Karpas-422 (cell line): ENCODE measurements at places on chromosomes 11 and 22.

DNA sequence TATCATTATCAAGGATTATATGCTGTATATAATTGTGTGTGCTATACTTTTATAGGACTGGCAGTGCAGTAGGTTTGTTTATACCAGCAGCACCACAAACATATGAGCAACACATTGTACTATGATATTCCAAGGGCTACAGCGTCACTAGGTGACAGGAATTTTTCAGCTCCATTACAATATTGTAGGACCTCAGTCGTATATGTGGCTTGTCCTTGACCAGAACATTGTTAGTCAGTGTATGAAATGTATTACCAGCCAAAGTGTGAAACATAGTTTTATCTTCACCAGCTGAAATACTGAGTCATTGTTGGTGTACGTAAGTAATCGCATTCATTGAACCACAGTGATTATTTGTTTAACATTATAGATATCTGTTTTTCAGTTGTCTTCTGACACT is 20.4 kb downstream of the JHY start:
- DNase-seq: no peak

DNA sequence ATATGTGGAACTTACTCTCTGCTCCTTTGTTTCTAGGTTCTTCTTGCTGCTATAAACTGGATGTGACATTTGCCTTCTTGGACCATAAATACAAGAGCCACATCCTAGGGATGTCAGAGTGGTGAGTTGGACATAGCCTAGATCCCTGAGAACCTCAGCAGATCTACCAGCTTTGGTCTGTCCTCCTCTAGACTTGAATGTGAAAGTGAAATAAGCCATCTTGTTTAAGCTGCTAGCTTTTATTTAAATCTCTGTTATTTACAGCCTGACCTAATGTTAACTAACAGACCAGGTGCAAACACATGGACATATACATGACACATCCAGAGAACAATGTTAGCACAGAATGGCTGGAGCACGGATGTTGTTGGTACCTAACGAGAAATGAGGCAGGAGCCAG is 36.0 kb downstream of the SLN start:
- DNase-seq: no peak

DNA sequence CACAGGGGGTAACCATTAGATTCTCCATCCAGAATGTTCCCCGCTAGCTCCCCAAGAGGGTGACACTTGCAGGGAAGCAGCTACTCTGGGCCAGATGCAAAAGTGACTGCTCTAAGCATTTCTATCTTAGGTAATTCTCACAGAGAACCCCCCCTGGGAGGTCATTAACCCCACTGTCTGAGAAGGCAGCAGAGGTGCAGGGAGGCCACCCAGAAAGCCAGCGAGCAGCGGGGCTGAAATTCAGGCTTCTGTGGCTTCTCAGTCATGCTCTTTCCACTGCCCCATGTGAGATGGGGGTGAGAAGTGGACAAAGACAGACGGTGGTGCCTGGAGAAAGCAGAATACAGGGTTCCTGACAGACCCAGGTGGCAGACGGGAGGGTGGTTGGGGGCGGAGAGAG is 114.4 kb upstream of the ASPHD2 start:
- DNase-seq: peak; percentile 70

GRCh38 chr11:119854521-119854920 is 125.5 kb upstream of the NECTIN1 start:
- DNase-seq: no peak

- DNase-seq: no peak
These were observed 45.8 kb downstream of the SCGB1A1 start for GRCh38 chr11:62464655-62465054.

GRCh38 chr11:91761406-91762025 is 463.1 kb upstream of the FAT3 start:
- no peak for DNase-seq

GRCh38 chr22:44047891-44048301 is 23.8 kb downstream of the PARVB start:
- no peak for DNase-seq

DNA sequence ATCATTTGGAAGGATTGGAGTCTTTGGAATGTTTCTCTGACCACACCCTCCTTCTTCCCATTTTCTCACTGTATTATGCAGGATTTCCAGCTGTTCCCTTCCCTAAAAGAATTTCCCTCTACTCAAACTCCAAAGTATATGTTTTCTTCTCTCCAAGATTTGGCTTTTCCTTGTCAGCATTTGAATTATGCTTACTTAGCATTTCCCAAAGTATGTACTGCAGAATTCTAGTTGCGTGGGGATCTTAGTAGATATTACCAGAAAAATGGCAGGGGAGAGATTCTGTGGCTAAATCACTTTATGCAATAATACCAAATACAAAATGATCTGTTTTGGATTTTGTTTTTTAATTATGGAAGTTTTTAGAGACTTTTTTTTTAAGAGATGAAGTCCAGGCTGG is 142.3 kb downstream of the OR4C45 start:
- no peak for DNase-seq

DNA sequence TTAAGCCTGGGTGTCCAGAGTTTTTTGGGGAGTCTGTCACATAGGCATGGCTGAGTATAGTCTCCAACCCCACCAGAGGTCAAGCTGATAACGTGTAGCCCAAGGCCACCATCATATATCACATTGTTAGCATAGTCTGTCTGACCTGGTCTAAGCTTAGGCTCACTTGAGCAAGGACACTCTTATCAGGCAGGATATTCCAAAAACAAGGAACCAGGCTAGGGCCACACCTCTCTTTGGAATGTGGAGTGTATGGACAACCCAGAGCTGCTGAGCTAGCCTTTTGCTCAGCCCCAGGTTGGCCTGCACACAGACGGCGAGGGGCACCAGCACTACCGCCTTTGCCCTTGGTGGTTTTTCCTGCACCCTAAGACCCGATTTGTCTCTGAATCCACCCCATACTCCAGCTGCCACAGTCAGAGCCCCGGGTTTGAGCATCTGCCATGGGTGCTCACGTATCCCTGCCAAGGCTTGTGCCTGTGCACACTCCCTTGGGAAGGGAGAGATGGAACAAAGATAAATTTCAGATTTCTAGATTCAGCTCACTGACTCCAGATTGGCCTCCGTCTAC is 7.2 kb downstream of the SNAP29 start:
- DNase-seq: no peak

DNA sequence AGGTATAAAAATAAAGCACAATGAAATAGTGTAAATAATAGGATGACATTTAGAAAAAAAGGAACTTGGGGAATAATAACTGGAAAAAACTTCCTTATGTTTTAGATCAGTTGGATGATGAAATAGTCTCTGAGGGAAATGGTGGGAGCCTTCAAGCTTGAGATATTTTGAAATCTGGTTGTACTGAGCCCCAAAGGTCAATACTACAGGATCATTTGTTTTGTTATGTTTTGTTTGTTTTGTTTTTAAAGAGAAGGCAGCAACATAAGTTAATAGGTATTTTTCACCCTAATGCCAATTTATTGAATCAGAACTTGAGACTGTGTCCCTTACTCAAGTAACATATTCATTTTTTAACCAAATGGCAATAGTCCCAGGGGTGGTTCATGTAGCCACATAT is 393.1 kb downstream of the ETS1 start:
- no peak for DNase-seq

GRCh38 chr11:2664791-2665525 is 34.8 kb downstream of the KCNQ1OT1 start:
- no peak for DNase-seq

GRCh38 chr11:101661559-101661958 is 77.8 kb upstream of the TRPC6 start:
- DNase-seq: no peak

DNA sequence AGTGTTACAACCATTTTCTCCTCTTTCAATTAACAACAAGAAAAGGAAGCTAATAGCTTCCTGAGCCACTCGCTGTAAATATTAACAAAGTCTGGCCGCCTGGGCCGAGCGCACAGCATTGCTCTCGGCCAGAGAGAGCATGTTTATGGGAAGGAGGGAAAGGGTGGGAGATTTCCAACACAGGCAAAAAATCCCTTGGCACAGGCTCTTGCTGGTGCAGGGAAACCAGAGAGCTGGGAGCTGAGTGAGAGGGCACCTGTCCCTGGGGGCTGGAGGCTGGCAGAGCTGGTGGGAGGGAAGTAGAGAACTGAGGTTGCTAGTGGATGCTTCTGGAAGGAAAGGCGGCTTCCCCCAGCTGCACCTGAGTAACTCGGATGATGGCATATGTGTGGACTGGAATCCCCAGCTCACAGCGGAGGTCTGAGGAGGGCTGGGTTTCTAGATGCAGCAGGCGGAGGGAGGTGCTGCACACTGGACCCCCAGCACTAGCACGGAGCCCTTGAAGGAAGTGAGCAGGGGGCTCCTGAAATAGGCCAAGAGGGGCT is 59.6 kb downstream of the FLRT1 start:
- no peak for DNase-seq

DNA sequence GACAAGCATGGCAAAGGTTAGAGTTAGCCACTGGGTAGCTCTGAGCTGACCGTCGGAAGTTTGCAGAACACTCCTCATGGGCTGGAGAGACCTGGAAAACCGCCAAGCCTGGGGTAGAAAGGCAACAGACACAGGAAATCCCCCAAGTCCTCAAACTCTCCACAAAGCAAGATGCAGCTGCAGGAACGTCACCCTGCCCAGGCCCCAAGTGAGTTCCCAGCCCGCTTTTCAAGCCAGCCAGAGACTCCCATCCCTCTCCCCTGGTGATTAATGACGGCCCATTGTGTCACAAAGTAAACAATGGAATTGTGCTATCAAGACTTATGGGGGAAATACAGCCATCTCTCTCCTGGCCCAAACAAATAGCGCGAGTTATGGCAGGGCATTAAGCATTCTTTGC is 633.0 kb downstream of the TBC1D22A start:
- no peak for DNase-seq

- DNase-seq: no peak
These were observed 7.6 kb downstream of the NECTIN1 start for GRCh38 chr11:119721129-119722120.

- DNase-seq: no peak
These were observed 15.8 kb upstream of the NUP160 start for GRCh38 chr11:47863898-47864430.

- DNase-seq: no peak
These were observed 45.4 kb downstream of the METTL15 start for GRCh38 chr11:28153586-28153985.

DNA sequence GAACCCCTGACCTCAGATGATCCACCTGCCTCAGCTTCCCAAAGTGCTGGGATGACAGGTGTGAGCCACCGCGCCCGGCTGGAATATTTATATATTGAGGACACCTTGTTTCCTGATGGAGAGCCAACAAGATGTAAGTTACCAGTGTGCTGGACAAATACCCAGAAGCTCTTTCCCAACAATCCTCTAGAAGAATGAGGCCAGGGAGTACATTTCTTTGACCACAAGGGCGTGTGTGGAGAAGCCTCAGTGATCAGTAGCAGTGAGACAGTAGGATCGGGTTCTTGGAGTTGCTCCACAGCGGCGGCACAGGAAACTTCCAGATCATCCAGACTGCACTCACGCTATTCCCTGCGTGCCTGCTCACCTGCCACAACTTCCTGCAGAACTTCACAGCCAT is 10.3 kb upstream of the POLA2 start:
- no peak for DNase-seq

- no peak for DNase-seq
These were observed 145.2 kb downstream of the AASDHPPT start for GRCh38 chr11:106222626-106223025.

DNA sequence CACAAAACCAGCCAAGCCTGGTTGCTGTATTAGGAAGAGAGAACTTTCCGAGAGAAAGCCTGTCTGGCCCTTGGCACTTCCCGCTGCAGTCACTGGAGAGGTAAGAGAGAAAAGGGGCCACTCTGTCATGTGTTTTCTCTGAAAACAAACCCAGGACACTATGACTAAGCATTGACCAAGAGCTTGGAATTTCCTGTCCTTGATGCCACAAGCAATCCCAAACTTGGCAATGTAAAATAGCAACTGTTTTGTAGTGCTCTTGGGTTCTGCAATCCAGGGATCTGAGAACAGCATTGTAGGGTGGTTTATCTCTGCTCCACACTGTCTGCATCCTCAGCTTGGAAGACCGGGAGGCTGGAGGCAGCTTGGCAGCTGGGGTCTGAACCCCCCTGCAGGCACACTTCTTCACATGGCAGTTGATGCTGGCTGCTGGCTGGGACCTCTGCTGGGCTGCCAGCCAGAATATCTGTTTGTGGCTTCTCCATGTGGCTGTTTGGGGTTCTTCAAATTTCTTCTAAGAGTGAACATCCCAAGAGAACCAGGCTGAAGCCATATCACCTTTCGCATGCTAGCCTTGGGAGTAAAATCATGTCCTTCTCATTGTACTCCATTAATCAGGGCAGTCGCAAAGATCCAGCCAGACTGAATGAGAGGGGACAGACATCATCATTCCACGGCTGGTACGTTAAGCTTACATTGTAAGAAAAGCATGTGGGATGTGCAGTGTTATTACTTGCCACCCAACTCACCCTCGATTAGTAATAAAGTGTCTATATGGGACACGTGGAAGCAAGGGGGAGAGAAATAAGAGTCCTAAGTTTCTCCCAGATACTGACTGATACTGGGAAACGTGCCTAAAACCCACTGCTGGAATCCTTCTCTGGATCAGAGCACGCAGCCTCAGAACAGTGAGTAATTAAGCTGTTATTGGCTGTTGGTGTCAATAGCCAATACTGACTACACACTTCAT is 537.4 kb upstream of the B3GAT1 start:
- no peak for DNase-seq

DNA sequence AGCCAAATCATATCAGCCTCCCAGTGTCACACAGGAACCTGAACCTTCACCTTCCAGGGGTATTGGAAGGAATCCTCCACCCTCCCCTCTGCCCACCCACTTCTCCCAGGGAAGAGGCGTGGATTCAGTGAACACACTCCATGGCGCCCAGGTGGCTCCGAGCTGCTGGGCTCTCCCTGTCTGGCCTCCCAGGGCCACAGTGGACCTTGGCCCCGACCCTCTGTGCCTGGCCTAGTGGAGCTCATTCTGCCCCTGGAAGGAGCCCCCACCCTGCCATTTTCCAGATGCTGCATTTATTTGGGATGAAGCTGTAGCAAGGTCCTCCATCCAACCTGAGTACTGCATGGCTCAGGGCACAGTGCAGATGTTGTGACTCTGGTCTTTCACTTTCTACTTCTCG is 1340.1 kb downstream of the TBC1D22A start:
- no peak for DNase-seq

- DNase-seq: no peak
These were observed 68.2 kb downstream of the CASP12 start for GRCh38 chr11:104830080-104830479.

GRCh38 chr11:104462341-104462740 is 298.4 kb upstream of the PDGFD start:
- no peak for DNase-seq

- no peak for DNase-seq
These were observed 15.3 kb downstream of the P2RX3 start for GRCh38 chr11:57353446-57353845.
